ENCODE measurements at places on chromosomes 2 and 18. TPM values are rescaled to one million over a fixed set of nuclear protein-coding genes. Genes with fewer than 3 reads are reported as not detected.

DNA sequence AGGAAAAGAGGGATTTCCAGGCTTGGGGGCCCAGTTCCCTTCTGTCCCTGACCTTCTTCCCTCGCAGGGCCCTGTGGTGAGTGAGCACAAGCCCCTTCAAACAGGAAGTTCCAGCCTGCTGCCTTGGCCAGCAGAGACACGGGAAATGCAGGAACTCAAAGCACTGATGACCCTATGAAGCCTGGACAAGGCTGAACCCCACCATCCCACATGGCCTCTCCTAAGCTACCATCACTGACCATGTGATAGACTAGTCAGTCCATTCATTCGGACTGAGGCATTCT, 196.4 kb downstream of the TNS1 start:
- H3K36me3 ChIP-seq, result peaks cover 10% of the 10 kb centered on the region
- H3K4me3 ChIP-seq, result no peak overlapping the region
- H3K27ac ChIP-seq, result no peak overlapping the region
- no peaks in the 10 kb centered on the region for H3K27me3 ChIP-seq
- DNase-seq, result no peak

- H3K27ac ChIP-seq, result no peak overlapping the region
- H3K4me3 ChIP-seq, result no peak overlapping the region
- H3K27me3 ChIP-seq, result no peaks in the 10 kb centered on the region
- DNase-seq, result no peak
- no peaks in the 10 kb centered on the region for H3K36me3 ChIP-seq
- H3K4me1 ChIP-seq, result no peaks in the 10 kb centered on the region
Observed at GRCh38 chr2:5472673-5473072, 219.5 kb upstream of the SOX11 start.

DNA sequence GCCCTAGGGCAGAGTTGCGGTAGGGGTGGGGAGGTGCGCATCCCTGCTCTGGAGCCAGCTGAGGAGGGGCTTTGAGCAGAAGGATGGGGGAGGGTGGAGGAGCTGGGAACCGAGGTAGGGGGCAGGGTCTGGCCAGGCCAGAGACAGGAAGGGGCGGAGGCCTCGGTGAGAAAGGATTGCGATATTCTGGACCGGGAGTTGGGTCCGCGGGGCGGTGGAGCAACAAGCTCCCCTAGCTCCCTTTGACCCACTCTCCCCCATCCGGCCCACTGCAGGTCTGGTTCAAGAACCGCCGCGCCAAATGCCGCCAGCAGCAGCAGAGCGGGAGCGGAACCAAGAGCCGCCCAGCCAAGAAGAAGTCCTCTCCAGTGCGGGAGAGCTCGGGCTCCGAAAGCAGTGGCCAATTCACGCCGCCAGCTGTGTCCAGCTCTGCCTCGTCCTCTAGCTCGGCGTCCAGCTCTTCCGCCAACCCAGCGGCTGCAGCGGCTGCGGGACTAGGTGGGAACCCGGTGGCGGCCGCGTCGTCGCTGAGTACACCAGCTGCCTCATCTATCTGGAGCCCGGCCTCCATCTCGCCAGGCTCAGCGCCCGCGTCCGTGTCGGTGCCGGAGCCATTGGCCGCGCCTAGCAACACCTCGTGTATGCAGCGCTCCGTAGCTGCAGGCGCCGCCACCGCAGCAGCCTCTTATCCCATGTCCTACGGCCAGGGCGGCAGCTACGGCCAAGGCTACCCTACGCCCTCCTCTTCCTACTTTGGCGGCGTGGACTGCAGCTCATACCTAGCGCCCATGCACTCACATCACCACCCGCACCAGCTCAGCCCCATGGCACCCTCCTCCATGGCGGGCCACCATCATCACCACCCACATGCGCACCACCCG, 4.8 kb downstream of the OTX1 start:
- H3K27me3 ChIP-seq, result peaks cover 83% of the 10 kb centered on the region
- H3K4me3 ChIP-seq, result peak overlapping the region; percentile 57
- no peak overlapping the region for H3K27ac ChIP-seq
- H3K4me1 ChIP-seq, result peaks cover 79% of the 10 kb centered on the region

GRCh38 chr2:241289597-241289996, 25.9 kb downstream of the HDLBP start:
- no peak for DNase-seq
- peaks cover 13% of the 10 kb centered on the region for H3K36me3 ChIP-seq
- H3K4me3 ChIP-seq, result no peak overlapping the region
- H3K27me3 ChIP-seq, result no peaks in the 10 kb centered on the region
- H3K4me1 ChIP-seq, result peaks cover 24% of the 10 kb centered on the region

GRCh38 chr2:42139101-42139500, 30.1 kb upstream of the EML4 start:
- no peak overlapping the region for H3K27ac ChIP-seq
- no peak for DNase-seq
- no peak overlapping the region for H3K4me3 ChIP-seq
- H3K27me3 ChIP-seq, result no peaks in the 10 kb centered on the region
- H3K4me1 ChIP-seq, result peaks cover 76% of the 10 kb centered on the region
- H3K36me3 ChIP-seq, result peaks cover 1% of the 10 kb centered on the region

DNA sequence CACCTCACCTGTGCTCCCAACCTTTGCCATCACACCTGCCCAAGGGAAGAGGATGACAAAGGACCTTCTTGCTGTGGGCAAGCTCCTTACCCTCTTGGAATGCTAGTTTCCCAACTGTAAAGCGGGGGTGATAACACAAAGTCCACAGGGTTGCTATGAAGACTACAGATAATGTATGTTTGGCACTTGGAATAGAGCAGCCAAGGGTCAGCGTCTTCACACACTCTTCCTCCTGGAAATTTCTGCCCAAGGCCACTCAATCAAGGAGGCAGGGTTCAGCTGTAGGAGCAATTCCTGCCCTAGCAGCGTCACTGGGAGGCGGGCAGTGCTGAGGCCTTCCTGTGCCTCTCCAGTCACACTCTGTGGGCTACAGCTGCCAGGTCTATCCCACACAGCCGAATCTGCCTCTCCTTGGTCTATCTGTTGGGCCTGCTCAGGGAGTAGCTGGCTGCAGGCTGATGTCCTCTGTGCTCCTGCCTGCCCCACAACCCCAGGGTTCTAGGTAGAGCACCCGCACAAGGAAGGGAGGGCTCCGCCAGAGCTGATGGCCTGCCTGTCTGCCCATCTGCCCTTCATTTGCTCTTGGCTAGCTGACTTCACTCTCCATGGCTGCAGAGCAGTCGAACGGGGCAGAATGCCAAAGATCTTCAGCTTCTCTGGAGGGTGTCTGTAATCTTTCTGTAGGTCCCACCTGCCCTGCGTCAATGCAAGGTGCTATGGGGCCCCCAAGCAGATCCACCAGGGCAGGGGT, 91.9 kb downstream of the MRO start:
- peaks cover 2% of the 10 kb centered on the region for H3K27me3 ChIP-seq
- H3K4me3 ChIP-seq, result no peak overlapping the region
- H3K36me3 ChIP-seq, result no peaks in the 10 kb centered on the region
- no peak for DNase-seq
- H3K4me1 ChIP-seq, result no peaks in the 10 kb centered on the region

- H3K4me3 ChIP-seq, result no peak overlapping the region
- peak overlapping the region; percentile 76 for H3K27ac ChIP-seq
- H3K36me3 ChIP-seq, result peaks cover 9% of the 10 kb centered on the region
- DNase-seq, result no peak
Observed at GRCh38 chr2:65070172-65070830, 14.1 kb downstream of the CEP68 start.

- H3K36me3 ChIP-seq, result peaks cover 24% of the 10 kb centered on the region
- peaks cover 39% of the 10 kb centered on the region for H3K4me1 ChIP-seq
- no peak for DNase-seq
Observed at GRCh38 chr18:59357928-59358327, 1.1 kb downstream of the LMAN1 start.

- no peak for DNase-seq
- H3K27ac ChIP-seq, result no peak overlapping the region
- no peak overlapping the region for H3K4me3 ChIP-seq
- no peaks in the 10 kb centered on the region for H3K27me3 ChIP-seq
- H3K4me1 ChIP-seq, result peaks cover 38% of the 10 kb centered on the region
- H3K36me3 ChIP-seq, result peaks cover 31% of the 10 kb centered on the region
Observed at GRCh38 chr2:24072259-24072658, 3.9 kb downstream of the SF3B6 start.

POTEI gene
- total RNA-seq, result not detected

DNA sequence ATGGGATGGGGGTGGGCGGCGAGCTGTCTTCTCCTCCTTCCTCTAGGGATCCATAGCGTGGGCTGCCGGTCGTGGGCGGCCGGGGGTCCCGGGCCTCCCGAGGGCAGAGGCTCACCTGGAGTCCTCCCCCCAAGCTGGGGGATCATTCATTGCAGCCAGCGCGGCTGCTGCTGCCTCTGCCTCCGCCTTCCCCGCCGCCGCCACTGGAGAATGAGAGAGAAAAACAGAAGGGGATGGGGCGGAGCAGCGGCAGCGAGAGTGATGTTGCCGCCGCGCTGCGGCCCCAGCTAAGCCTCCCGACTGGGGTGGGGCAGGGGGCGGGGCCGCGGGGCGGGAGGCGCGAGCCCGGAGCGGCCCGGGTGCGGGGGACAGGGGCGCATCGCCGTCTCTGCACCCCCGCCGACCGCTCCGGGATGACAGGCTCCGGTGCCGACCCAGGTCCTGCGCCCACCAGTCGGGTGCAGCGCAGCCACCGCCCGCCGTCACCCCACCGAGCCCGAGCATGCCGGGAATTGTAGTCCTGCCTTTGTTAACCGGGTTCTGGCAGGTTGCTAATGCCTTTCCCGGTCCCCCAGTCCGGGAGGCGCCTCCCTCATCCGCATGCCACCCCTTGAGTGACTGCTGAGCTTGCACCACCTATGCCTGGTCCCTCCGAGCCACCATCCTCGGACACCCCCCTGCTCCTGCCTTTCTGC, at the start of gene KIF3C:
KIF3C (minus strand) TSS at position 225 of the 695 bp plus-strand sequence. CDS start 580 bp downstream, outside the sequence.
- peaks cover 16% of the 10 kb centered on the region for H3K4me1 ChIP-seq
- DNase-seq, result peak; percentile 85
- peak within 1 kb of the TSS; percentile 87 for H3K4me3 ChIP-seq
- H3K36me3 ChIP-seq, result no peaks in the 10 kb centered on the region
- H3K27ac ChIP-seq, result peak within 1 kb of the TSS; percentile 80
- H3K27me3 ChIP-seq, result no peaks in the 10 kb centered on the region

MC2R gene
- not detected for total RNA-seq

DNA sequence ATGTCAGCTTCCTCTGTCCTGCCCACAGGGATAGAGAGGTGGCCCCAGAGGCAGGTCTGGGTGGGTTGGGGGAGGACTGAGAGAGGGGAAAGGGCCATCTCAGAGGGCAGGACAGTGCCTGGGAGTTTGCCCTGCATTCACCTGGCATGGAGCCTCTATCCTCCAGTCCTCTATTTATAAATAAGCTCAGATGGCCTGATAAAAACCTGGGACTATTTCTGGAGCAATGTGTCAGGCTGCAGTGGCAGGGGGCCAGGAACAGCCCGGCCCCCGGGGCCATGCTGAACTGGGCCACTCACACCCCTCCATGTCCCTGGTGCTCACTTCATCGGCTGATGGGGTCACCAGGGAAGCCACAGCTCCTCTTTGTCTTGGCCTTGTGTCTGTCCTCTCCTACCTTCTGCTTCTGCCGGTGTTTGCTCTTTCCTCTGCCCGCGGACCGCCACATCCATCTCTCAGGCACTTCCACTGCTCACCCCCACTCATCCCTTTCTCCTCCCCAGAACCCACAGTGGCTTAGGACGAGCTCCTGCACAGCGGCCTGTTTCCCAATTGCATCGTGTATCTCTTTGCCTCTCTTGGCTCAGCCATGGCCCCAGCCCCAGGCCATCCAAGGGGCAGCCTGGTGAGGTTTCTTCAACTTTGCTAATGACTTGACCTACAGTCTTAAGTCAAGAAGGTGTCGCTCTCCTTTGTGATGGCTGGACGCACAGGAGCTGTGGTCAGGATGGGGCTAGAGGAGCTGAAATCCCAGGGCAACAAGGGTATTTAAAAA, 38.8 kb downstream of the SCTR start:
- H3K4me3 ChIP-seq, result no peak overlapping the region
- H3K4me1 ChIP-seq, result no peaks in the 10 kb centered on the region
- no peaks in the 10 kb centered on the region for H3K36me3 ChIP-seq
- no peak for DNase-seq
- peaks cover 2% of the 10 kb centered on the region for H3K27me3 ChIP-seq

GRCh38 chr2:219553168-219553417, 9.3 kb downstream of the TMEM198 start:
- H3K36me3 ChIP-seq, result no peaks in the 10 kb centered on the region
- H3K4me1 ChIP-seq, result peaks cover 7% of the 10 kb centered on the region
- peaks cover 28% of the 10 kb centered on the region for H3K27me3 ChIP-seq
- no peak overlapping the region for H3K27ac ChIP-seq
- H3K4me3 ChIP-seq, result peak overlapping the region; percentile 13

NAT8 gene
- total RNA-seq, result not detected

DNA sequence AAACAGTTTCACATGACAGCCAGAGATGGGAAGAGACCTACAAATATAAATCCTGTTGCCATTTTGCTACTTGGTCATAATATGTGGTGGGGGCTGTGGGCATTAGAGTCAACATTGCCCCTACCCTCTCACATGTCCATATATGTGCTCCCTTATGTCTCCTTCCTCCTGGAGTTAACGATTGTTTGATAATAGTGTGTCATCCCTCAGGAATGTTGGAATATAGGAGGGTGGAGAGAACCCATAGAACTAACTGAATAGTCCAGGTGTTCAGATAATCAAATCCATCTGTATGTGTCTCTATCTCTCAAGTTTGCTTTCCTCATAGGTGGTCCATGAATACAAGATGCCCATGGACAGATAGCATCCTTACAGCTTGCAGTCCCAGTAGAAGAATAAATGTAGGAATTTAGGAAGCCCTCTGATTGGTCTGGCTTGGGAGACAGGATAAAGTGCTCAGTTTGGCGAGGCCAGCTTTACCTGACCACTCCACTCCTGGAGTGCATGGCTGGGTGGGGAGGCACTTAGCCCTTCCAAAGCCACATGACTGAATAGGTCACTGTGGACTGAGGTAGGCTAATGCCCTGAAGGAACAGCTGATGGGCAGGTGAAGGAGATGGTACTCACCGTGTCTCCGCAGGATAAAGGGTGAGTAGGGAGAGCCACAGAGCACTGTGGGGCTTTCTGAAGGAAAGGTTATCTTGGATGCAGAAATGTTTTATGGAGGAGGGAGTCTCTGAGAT, 166.9 kb downstream of the CDCA7 start:
- no peak overlapping the region for H3K27ac ChIP-seq
- peaks cover 6% of the 10 kb centered on the region for H3K27me3 ChIP-seq
- no peak for DNase-seq
- H3K4me3 ChIP-seq, result no peak overlapping the region

Data from activated CD8-positive, alpha-beta T cell treated with anti-CD3 and anti-CD28 coated beads, Interleukin-2, amount 10 ng/mL, durations not matched to agents 7 days and 5 days (primary cell).